Muscle of arm (tissue), 14 donors: ENCODE measurements at places on chromosomes 6 and 20.

DNA sequence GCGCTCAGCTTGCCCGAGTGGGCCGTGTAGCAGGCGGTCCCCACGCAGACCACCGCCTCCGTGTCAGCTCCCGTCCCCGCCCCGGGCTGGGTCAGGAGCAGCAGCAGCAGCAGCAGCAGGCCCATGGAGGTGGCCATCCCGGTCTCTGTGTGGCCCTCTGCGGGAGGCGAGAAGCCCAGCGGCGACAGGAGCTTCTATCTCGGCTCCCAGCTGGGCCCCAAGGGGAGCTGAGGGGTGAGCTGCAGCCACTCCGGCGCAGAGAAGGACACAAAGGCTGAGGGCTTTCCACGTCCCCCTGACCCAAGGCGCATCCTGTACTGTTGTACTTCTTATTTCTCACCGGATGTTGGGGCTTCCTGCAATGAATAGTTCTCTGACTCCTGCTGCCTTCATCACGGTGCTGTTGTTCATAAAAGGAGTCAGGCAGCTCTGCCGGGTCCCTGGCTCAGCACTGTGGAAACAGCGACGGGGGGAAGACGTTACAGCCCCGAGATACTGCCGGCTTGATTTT is at the start of gene CD93:
TSS of gene CD93 (minus strand) at position 269 of the 511 bp plus-strand sequence. CDS start at position 137, 132 bp downstream.
- DNase-seq, result peak; percentile 35

DNA sequence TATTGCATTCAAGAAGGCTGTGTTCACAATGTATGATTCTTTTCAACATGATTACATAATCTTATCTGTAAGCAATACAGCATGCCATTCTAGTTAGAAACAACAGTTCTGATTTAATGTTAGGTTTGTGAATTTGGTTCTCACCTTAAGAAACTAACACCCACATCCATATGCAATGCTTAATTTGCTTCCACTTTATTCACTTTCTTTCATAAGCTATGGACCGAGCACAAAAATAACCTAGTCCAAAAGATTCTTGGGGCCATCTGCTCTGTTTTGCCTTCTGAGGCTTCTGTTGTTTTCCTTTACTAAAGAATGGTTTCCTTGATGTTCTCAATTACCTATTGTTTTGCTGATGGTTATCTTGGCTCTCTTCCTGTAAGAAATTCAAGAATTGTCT is 258.2 kb downstream of the EYS start:
- no peak for DNase-seq

DNA sequence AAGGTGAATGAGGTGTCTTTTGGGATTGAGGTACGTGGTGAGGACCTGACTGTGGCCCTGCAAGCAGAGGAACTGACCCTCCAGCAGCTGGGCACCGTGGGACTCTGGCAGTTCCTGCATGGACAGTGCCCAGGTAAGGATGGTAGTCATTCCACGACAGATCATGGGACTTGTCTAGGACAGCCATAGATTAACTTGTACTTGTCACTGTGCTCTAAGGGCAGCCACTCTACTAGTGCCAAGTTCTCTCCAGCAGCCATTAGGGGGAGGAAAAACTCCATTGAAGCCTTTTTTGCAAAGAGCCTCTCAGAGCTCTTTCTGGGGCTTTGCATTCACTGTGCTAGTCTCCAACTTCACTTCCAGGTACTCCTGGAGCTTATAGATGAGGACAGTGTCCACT is 20.4 kb downstream of the TAF11 start:
- no peak for DNase-seq

- DNase-seq, result no peak
These were observed 77.2 kb downstream of the TMEM242 start for GRCh38 chr6:157246048-157246630.

DNA sequence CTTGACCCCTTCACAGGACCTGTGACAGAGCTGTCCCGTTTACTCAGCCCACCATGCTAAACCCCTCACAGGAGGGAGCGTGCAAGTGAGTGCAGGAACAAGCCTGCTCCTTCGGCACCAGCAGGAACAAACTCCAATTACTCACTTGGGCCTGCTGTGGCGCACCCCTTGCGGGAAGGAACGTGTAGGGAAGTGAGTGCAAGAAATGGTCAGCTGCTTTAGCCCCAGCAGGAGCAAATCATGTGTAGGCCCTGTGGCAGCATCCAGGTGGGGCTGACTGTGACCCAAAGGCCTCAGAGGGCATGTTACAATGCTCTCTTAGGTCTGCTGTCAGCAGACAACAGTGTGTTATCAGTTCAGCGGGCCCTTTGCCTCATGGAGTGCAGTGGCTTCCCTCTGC is 574.4 kb downstream of the PRKN start:
- no peak for DNase-seq

GRCh38 chr6:37362101-37362828 is 8.5 kb downstream of the RNF8 start:
- no peak for DNase-seq

GRCh38 chr6:124056407-124057334 is 253.0 kb downstream of the NKAIN2 start:
- DNase-seq, result no peak

GRCh38 chr20:52923123-52923937 is 48.8 kb upstream of the TSHZ2 start:
- no peak for DNase-seq

- DNase-seq, result no peak
These were observed 232.3 kb downstream of the PRL start for GRCh38 chr6:22064558-22064957.

DNA sequence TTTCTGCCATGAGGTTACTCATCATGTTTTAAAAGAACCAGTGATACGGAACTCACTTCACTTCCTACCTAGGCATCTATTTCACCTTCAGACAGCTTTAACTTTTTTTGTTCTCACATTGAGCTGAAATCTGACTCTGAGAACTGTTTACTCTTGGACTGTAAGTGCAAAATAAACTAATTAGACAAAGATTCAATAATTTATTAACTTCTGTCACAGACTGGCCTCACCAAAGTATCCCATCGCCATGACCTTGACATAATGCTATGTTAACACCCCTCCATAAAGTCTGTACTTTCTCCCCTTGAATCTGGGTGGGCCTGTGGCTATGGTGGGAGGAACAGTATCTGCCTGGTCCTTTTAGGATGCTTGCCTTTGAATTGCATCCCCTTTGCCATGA is 448.1 kb downstream of the CBLN4 start:
- no peak for DNase-seq

DNA sequence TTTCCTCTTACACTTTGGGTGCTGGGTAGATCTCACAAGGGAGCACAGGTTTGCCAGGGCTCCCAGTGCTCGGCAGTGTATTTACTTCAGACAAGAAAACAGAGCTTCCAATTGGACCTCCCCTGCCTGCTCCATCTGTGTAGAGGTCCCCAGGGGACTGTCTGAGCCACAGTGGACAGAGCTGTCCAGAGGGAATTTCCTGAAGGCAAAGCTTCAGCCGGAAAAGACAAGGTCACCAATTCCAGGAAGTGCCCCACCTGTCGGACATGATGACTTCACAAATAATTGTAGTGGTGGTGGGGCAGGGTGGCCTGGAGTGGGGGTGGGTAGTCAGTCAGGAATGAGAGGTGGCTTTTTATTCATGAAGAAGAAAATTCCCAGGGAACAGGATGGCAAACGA is 18.6 kb downstream of the ADGRF5 start:
- no peak for DNase-seq

- DNase-seq, result no peak
These were observed 7.5 kb downstream of the FAM110A start for GRCh38 chr20:840858-841567.

DNA sequence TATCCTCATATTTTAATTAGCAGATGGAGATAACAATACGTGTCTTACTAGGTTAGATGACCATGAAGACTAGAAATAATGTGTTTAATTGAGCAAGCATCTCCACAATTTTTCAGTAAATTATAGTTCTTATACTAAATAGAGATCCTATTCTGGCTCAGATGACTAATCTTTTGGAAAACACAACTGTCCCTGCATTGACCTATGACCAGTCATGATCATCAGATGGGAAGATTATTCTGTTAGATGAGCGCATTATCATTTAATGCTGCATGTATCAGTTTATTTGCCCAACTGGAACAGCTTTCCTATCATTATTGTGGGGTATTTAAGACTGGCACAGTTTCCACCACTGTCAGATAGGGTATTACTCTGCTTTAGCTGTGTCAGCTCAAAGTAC is 185.5 kb downstream of the MOXD1 start:
- DNase-seq, result no peak
